Calu3 (cell line): ENCODE measurements at places on chromosomes 6 and 20. TPM values are rescaled to one million over a fixed set of nuclear protein-coding genes. Genes with fewer than 3 reads are reported as not detected.

Gene SSTR4
- not detected in 2 replicates for total RNA-seq

Gene HSPA1A
- total RNA-seq, result 1,238 and 1,263 TPM in 2 replicates

GRCh38 chr6:71028236-71028876 is 71.5 kb upstream of the B3GAT2 start:
- DNase-seq, result no peak

- DNase-seq, result no peak
Observed at GRCh38 chr6:85236636-85237035, 213.2 kb upstream of the NT5E start.

DNA sequence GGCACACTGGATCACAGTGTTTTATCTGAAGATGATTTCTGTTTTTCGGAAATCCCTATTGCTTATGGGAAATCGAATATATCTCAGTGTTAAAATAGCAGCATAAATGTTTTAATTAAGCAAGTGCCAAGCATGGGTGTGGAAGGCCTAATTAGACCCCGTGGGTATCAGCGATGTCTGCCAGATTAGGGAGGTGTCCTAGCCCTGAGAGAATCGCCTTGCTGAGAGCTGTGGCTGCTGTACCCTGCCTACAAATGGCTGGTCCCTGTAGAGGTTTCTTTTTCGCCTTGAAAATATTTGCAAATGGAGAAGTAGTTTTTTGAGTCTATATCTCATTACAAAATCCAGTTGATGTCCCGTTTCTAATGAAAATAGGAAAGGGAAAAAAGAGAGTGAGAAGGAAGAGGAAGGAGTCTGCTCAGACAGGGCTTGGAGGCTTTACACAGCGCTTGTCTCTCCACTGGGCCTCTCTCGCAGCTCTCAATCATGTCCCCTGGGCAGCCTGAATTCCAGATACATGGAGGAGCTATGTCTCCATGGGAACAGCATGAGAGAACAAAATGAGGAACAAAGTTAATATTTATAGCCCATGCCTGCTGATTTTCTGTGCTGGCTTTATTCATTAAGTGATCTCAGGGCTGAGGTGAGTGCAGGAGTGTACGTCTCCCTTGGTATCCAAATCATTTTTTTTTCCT is 35.2 kb upstream of the BCLAF1 start:
- DNase-seq, result no peak

- DNase-seq, result no peak
Observed at GRCh38 chr6:84872996-84873723, 108.8 kb upstream of the TBX18 start.

- DNase-seq, result peak; percentile 55
Observed at GRCh38 chr20:43955062-43955749, 40.6 kb downstream of the TOX2 start.
